ENCODE measurements at places on chromosomes 1 and 21. TPM values are rescaled to one million over a fixed set of nuclear protein-coding genes. Genes with fewer than 3 reads are reported as not detected.

The HES3 gene
- total RNA-seq, result not detected

The RGS8 gene
- 11.3 TPM for total RNA-seq

The OVAAL gene
- total RNA-seq, result not detected

The LRRC38 gene
- under 0.01 TPM for total RNA-seq

The GUCA2A gene
- total RNA-seq, result not detected

The CD52 gene
- total RNA-seq, result not detected

The FAAH gene
- total RNA-seq, result 17.0 TPM

The HP1BP3 gene
- total RNA-seq, result 375 TPM

The PAQR6 gene
- 4.7 TPM for total RNA-seq

The SYT6 gene
- 13.5 TPM for total RNA-seq

The ADAMTS1 gene
- total RNA-seq, result 7.1 TPM

The UTS2 gene
- not detected for total RNA-seq

The RGS13 gene
- not detected for total RNA-seq

The DNASE2B gene
- not detected for total RNA-seq

The CACYBP gene
- total RNA-seq, result 203 TPM

The ETV3L gene
- total RNA-seq, result not detected

The PBXIP1 gene
- total RNA-seq, result 17.2 TPM

The OTUD3 gene
- total RNA-seq, result 7.9 TPM

The NCAM2 gene
- 35.9 TPM for total RNA-seq

The SPRR3 gene
- total RNA-seq, result not detected

The PAPPA2 gene
- total RNA-seq, result 5.2 TPM

The ZBTB37 gene
- total RNA-seq, result 31.5 TPM

The SHE gene
- 1.2 TPM for total RNA-seq

The CLDN17 gene
- total RNA-seq, result not detected

The TEDDM1 gene
- total RNA-seq, result not detected

The TDRD5 gene
- total RNA-seq, result 1.2 TPM

Measured in temporal lobe (tissue), 4 donors.